ENCODE measurements at places on chromosomes 13 and 19.

DNA sequence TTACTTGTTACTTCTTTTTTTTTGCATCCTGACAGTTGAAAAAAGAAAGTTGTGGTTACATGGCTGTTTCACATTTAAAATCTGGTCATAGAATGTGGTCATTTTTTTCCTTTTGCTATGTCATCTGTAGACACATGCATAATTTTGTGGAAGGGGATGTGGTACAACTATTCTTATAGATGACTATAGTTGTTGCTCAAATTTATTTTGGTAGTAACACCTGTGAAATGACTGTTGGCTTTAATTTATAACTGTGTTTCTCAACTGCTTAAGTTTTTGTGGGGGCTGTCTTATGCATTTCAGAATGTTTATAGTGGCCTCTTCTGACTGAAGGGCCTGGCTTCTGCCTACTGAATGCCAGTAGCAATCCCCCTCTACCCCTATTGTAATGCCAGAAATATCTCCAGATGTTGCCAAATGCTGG lies 130.5 kb downstream of the PAN3 start:
- DNase-seq, result no peak

DNA sequence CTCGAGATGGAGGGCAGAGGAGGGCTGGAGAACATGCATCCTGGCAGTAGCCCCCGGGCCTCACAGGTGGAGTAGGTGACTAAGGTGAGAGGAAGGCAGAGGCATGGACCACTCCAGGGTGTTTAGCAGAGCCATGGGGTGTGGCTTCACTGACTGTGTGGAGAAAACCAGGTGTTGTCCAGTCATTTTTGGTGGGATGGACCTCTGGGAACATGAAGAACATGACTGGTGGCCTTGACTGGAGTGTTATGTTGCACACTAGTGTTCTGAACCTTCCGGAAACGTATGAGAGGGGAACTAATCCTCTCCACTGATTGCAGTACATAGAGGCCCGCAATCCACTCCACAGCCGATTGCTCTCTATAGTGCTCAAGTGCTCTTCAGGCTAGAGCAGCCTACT lies 16.9 kb downstream of the MED26 start:
- DNase-seq, result no peak

DNA sequence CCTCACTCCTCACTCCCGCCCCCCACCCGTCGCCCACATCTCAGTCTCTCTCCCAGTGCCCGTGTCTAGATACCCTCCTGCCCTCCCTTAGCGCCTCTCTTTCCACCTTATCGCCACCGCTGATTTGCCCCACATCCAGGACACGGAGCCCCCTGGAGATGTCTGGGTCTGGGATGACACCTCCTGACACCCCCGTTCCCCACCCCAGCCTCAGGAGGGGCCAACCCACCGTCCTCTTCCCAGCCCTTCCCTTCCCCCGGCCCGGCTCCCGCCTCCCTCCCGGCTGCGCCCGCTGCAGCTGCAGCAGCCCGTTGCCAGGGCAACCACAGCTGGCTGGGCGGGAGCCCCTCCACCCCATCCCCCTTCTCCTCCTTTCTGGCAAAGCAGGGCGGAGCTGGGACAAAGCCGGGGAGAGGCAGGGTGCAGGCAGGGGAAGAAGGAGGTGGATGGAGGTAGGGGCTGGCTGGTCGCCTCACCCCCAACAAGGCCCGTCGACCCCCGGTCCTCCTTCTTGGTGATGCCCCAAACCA lies 13.5 kb downstream of the DPF1 start:
- no peak for DNase-seq

- DNase-seq, result peak; percentile 2
Observed at GRCh38 chr13:80235166-80235966, 105.6 kb downstream of the SPRY2 start.

GRCh38 chr13:108921238-108921637 lies 291.8 kb downstream of the MYO16 start:
- DNase-seq, result no peak

DNA sequence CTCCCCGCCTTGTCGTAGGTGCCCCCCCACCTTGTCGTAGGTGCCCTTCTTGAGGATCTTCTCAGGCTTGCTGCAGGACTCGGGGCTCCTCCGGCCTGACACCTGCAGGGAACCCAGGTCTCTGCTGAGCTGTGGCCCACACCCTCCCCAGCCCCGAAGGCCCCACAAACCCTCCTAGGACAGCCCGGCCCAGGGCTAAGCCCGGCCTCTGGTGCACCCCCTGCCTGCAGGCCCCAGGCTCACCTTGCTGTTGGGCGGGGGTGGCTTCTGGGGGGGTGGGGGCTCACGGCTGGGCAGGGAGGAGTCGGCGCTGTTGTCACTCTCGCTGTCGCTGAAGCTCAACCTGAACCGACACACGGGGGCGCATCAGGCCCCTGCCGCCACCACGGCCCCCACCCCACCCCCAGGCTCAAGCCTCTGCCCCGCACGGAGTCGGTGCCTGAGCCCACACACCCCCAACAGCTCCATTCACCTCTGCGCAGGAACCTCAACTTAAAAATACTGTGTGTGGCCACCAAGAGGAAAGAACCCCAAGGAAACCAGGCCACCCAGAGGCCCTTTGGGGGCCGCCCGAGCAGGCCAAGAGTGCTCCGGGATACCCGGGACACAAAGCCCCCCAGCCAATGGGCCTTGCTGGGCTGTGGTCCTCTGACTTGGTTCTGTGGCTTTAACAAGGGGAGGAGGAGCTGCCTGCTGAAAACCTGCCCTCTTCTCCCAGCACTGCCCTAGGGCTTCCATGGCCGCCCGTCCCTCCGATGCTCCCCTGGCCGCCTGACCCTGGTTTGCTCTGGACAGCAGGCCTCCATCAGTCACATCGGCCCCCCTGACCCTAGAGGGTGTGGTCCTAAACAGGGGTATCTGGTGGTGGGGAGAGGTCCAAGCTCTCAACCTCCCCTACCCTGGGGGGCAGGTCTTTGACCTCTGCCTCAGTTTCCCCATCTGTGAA lies 65.8 kb downstream of the MLLT1 start:
- no peak for DNase-seq

GRCh38 chr19:16386619-16387240 lies 62.1 kb downstream of the KLF2 start:
- DNase-seq, result peak; percentile 72

GRCh38 chr13:73059460-73060250 lies 850 bp downstream of the KLF5 start:
- DNase-seq, result peak; percentile 25

DNA sequence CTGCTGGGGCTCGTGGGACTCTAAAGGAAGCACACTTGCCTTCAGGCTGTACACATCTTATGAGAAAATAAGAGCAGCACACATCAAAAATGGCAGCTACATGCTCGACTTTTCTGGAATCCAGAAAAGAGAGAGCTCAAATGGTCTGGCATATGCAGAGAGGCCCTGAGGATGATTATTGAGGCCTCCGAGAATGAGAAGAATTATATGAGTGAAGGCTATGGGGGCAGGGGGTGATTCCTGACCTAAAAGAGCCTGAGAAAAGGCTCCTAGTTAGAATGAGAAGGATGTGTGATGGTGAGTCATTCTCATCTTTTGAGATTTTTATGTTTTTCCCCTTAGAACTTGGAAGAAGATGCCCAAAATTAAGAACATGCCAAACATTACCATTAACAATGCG lies 97.1 kb downstream of the HSPH1 start:
- no peak for DNase-seq

- DNase-seq, result no peak
Observed at GRCh38 chr13:73433890-73434289, 375.1 kb downstream of the KLF5 start.

DNA sequence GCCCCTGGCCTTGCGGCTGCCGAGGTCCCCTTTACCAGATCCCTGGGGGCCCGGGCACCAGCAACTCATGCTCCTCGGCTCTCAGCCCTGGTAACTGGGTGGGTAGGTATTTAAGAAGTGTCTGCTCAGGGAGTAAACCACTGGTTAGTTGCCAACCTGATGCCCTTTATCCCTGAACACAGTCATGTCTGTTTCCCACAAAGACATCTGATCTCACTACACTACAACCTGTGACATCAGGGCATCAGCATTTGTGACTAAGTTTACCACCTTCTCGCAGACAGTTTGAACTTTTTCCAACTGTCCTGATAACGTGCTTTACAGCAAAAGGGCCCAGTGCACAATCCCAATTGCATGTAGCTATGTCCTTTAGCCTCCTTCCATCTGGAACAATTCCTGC lies 22.0 kb downstream of the GGACT start:
- no peak for DNase-seq

- no peak for DNase-seq
Observed at GRCh38 chr13:90552702-90553101, 794.8 kb upstream of the MIR17HG start.

- DNase-seq, result no peak
Observed at GRCh38 chr13:107867701-107868661, 347.4 kb downstream of the LIG4 start.

GRCh38 chr13:80132741-80133601 lies 208.0 kb downstream of the SPRY2 start:
- no peak for DNase-seq

- no peak for DNase-seq
Observed at GRCh38 chr13:87837522-87837921, 166.4 kb downstream of the SLITRK5 start.
